ENCODE measurements at places on chromosomes 6 and 20.

DNA sequence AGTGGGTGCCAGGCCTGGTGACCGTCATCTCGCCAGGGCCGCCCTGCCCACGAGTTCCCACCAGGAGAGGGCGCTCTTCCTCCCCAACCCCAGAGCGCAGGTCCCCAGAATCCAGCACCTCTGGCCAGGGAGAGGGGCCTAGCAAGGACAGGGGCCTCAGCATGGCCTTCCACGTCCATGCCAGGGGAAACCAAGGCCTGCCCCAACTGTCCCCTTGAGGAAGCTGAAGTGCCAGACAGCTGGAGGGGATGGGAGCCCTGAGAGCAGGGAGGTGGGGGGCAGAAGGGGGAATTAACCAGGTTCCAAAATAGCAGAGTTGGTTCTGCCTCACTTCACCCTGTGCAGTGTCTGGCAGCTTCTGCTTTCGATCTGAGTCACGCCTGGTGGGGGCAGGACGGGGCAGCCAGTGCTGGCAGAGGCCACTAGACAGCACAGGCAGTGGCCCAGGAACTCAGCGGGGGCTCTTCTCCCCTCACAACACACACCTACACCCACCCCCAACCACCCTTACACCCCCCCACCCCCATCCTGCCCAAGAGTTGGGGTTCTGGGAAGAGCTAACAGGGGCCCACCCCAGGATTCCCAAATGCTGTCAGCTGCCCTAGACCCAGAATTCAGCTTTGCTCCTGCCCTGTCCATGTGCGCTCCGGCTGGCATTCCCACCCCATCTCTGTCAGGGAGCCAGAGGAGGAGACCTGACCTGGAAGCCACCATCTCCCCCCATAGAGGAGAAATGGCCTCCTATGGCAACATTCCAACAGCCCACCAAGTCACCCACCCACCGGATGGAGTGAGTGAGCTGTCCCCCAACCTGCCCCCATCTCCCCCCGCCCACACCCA lies 29.2 kb downstream of the TFEB start:
- no peak for DNase-seq

- peak; percentile 51 for DNase-seq
These were observed at the start of gene PCSK2 for GRCh38 chr20:17226410-17227218. Gene PCSK2 (plus strand): TSS chr20:17227040. CDS start chr20:17227306, 266 bp downstream.

DNA sequence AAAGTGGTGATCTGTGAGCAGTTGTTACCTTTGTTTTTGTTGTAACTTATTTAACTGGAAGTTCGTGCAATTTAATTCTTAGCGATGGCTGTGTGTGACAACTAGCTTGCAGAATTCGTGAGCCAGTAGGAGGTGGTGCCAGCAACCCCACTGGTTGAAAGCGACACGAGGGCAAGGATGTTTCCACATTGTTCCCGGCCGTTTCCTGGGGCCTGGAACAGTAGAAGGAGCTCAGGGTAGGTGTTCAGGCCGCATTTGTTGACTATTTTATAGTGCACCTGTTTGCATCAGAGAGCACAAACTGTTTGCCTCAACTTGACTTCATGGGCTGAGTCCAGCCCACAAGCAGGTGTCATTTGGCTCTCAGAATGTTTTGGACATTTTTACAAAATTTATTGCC lies 112.1 kb upstream of the PTPN1 start:
- DNase-seq: no peak

DNA sequence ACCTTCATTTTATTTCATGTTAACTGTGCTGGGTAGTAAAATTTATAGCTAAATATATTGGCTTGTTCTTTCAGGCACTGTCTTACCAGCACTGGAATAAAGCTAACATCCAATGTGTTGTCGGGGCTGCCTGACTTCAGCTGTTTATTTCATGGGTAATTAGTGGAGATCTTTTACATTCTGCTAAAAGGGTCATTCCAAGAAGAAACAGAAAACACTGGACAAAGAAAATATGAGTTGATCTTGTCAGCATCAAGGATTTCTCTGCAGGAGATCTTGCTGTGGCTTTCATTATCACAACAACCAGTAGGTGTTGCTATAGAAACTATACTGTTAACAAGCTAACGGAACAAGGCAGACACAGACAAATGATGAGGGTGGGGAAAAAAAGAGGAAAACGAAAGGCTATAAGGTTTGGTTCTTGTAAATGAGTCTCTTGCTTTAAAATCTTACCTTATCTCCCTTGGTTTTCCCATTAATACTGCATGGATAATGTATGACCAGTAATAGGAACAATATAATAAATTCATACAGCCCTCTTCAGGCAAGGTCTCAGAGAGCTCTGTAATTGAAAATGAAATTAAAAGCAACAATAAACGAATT lies 206.8 kb downstream of the SIM1 start:
- no peak for DNase-seq

GRCh38 chr6:75397171-75397570 lies 96.4 kb downstream of the FILIP1 start:
- DNase-seq: no peak
